ENCODE measurements at places on chromosomes 6 and 20.

DNA sequence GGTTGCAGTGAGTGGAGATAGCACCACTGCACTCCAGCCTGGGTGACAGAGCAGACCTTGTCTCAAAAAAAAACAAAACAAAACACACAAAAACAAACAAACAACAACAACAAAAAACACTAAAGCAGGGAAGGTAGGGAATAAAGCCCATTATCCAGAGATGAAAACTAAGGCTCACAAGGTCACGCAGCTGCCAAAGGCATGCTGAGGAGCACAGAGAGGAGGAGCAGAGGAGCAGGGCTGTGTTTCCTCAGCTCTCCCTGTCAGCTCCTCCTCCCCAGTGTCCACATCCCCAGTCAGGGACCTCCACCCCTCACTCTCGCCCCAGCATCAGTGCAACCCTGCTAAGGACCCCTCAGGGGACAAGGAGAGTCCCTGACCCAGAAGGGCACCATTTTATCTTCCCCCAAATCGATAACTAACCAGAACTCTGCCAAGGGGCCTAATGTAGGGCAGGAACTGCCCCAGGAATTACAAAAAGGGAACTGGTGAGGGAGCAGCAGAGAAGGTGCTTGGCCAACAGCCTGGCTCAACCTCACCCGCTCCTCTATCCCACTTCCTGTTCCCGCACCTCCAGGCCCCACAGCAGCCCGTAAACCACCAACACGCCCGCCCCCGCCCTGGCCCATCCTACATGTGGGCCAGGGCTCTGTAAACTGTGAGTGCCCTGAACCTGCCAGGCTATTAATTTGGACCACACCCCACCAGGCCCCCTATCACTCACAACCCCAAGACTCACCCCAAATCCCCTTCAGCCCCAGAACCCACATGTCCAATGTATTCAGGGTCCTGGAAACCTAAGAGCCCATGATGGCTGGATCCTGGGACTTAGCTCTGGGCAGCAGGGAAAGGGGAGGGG lies 9.0 kb downstream of the TEAD3 start:
- no peak for DNase-seq

DNA sequence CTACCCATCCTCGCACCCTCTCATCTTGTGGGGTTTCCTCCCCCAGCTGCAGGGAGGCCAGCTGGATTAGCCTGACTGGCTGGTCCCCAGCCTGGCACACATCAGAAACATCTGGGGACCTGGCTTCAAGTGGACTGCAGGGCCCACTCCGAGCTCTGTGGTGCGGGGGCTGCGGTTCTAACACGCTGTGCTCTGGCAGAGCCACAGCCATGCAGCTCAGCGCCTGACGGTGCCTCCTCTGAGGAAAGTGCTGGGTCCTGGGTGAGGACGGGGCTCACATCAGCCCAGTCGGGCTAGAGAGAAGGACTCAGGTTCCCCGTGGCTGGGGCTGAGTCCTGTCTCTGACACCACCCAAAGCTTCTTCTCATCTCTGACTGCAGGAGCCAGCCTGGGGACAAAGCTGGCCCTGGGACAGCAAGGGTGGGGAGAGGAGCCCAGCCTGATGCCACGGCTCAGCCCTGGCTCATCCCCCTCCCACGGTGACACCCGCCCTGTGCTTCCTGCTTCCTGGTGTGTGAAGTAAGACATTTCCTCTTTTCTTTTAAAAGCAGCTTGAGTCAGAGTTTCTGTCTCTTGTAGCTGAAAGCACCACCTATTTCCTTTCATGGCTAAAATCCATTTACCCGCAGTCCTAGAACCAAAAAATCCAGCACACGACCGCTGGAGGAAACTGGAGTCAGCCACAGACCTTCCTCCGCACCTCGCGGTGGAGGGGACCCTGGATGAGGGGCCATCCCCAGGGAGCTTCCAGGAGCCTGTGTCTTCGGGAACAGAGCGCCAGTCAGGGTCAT lies 127.4 kb upstream of the AFDN start:
- no peak for DNase-seq

DNA sequence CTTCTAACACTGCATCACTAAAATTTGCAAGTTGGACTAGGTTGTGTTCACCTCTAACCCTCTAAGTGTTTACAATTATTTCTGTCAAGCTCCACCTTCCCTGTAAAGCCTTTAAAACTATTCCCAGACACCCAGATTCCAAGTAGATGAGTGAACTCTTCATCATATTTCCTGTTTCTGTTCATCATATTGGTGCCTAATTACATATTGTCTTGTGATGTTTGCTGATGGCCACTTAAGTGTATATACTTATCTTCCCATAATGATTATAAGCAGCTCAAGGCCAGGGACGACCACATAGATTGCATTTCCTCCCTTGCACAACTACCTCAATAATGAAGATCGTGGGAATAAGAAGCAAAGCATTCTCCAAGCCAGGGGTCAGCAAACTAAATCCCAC lies 16.8 kb downstream of the TNFRSF21 start:
- DNase-seq, result no peak

DNA sequence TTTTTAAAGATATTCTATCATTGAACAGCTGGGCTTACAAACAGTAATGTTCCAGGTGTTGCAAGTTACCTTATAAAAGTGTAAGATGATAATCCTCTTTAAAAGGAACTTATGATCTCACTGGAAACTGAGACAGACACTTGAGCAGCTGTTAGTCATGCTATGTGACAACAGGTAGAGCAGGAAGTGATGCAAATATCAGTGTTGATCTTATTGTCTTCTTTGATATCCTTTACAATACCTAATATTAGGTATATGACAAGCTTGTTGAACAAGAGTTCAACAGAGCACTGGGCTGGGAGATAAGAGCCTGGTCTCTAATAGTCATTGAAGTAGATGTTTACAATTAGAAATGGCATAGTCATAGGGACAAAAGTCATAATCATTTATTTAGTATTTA lies 150.0 kb downstream of the UBE3D start:
- no peak for DNase-seq

GRCh38 chr20:62044631-62045030 lies 21.1 kb downstream of the TAF4 start:
- DNase-seq, result no peak

DNA sequence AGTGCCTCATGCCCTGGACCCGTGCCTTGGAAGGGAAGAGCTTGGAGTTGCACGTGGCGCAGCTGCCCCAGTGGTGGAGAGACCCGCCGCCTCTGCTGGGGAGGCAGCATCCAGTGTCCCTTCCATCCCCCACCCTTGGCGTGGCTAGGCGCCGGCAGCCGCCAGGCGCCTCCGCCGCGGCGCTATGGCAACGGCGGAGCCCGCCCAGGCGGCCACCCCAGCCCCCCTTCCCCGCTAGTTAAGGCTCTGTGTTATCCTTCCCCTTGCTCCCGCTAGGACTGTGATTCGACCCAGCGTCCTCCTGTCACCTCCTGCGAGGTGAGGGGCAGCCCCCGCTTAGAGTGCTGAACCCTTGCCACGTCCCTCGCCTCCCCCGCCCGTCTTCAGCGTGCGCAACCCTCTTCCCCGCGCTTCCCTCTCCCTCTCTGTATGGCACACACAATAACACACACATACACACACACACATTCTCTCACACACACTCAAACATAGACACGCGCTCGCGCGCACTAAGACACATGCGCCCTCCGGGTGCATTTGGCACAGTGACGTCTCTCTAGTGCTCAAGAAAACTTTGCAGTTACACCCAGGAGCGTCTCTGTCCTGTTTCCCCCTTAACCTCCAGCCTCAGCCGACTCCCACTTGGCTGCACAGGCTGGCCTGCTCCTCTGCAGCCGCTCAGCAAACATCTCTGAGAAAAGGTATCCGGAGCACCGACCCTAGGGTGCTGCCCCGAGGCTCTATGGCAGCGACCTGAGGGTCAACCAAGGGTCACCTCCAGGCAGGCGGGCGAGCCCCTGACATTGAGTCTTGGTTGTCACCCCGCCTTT lies 8.5 kb downstream of the GRIK2 start:
- DNase-seq, result no peak

GRCh38 chr6:150766201-150766997 lies 99.1 kb upstream of the MTHFD1L start:
- no peak for DNase-seq

DNA sequence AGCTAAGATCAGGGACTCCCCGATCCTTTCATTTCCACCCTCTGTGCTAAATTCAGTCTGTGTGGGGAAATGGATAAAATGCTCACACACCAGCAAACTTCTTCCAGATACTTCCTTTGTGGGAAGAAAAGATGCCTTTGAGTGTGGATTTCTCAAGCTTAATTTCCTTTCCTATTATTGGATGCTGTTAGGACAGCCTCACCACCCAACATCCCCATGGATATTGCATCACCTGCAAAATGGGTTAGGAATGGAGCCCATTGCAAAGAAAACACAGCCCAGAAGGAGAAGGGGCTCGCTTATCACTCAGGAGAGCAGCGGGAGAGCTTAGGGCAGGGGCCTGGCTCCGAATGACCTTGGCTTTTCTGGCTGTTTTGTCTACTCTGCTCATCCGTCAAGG lies 272.2 kb downstream of the CDC5L start:
- DNase-seq, result no peak

- DNase-seq, result no peak
Measured at GRCh38 chr20:13147071-13147963, 73.8 kb upstream of the ISM1 start.

GRCh38 chr6:67031451-67031850 lies 1324.4 kb upstream of the EYS start:
- no peak for DNase-seq

DNA sequence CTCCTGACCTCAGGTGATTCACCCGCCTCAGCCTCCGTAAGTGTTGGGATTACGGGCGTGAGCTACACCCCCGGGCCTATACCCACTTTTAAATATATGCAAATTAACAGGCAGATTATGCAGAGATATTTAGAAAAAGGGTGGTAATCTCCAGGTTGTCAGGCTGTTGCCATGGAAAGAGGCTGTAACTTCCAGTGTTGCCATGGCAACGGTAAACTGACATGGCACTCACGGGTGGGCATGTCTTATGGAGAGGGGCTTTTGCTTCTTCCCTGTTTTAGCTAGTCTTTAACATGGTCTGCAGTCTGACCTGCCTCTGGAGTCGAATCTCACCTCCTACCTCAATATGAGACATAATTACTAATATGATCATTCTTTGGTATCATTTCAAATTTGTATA lies 44.9 kb downstream of the ZNF334 start:
- DNase-seq, result no peak

DNA sequence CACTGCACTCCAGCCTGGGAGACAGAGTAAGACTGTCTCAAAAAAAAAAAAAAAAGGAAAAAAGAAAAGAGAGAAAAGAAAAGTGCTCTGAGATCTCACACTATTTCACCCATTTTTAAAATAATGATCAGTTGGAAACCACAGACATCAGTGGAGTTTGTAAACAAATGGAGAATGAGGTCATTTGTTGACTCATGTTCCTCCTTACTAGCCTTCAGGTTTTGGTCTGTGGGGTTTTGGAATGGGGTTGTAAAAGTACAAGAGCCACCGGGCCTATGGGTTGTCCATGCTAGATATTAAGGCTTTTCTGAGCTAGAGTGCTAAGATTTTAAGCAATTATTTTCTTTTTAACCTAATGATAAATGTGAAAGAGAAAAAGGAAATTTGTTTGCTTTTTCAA lies 104.4 kb upstream of the PRL start:
- no peak for DNase-seq

DNA sequence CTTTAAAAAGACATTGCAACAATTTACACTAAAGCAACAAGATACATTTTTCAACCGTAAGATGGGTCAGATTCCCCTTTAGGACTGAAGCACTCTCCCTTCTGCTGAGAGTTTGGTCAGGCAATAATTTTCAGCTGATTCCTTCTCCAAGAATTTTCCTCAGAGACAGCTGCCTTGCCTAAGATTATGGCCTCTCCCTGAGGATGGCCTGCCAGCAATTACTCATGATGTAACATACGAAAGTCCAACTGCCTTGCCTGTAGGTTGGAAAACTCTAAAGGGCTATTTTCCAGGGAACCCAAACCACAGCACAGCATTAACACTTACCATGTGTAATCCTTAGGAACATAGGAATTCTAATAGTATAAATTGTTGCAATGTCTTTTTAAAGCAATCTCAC lies 229.1 kb upstream of the FLRT3 start:
- no peak for DNase-seq

GRCh38 chr6:23415819-23416427 lies 710.1 kb upstream of the NRSN1 start:
- no peak for DNase-seq

- DNase-seq, result no peak
Measured at GRCh38 chr6:37502703-37503291, 3.1 kb upstream of the CCDC167 start.

- DNase-seq, result no peak
Measured at GRCh38 chr20:50920997-50921396, 10.2 kb downstream of the ADNP start.

GRCh38 chr20:48793776-48794175 lies 34.0 kb downstream of the PREX1 start:
- DNase-seq, result no peak

GRCh38 chr6:73800997-73801396 lies 105.0 kb downstream of the CD109 start:
- DNase-seq, result no peak

DNA sequence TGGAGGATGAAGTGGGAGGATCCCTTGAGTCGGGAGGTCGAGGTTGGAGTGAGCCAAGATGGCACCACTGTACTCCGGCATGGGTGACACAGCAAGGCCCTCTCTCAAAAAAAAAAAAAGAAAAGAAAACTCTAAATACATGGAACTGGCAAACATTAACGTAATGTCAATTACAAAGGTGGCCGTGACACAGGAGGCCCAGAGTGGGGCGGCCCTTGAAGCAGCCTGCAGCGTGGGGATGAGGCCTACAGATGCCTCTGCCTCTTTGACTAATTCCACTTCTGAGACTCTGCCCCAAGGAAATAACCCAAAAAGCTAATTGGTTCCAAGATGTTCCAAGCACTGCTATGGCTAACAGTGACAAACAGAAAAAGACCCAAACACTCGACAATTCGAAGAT lies 21.2 kb downstream of the ZBTB46 start:
- no peak for DNase-seq

- DNase-seq, result no peak
Measured at GRCh38 chr20:2131366-2131765, 29.7 kb downstream of the STK35 start.

DNA sequence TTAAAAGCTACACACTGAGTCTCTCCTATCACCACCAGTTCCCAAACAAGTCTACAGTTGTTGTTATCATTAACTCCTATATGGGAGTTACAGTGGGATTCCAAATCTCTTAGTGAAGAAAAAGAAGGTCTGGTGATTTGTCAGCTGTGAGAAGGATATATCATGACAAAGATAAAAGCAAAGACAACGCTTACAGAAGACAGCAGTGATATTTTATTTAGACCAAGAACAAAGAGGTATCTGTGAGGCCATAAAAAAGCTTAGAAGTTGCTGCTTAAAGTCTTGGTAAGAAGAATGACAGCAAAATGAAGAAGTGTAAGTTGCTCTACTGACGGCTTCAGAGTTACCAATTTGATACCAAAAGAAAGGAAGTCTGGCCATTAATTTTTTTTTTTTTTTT lies 47.2 kb downstream of the CHD6 start:
- no peak for DNase-seq

Measured in omental fat pad (tissue), 4 donors.